Activated CD4-positive, alpha-beta T cell treated with anti-CD3 and anti-CD28 coated beads for 24 hours (primary cell): ENCODE measurements at places on chromosomes 11 and 22.

GRCh38 chr22:38758276-38758945, 2.6 kb upstream of the SUN2 start:
- peak; percentile 62 for DNase-seq

- no peak for DNase-seq
These were observed 6.4 kb downstream of the MUC5AC start for GRCh38 chr11:1163911-1164735.

DNA sequence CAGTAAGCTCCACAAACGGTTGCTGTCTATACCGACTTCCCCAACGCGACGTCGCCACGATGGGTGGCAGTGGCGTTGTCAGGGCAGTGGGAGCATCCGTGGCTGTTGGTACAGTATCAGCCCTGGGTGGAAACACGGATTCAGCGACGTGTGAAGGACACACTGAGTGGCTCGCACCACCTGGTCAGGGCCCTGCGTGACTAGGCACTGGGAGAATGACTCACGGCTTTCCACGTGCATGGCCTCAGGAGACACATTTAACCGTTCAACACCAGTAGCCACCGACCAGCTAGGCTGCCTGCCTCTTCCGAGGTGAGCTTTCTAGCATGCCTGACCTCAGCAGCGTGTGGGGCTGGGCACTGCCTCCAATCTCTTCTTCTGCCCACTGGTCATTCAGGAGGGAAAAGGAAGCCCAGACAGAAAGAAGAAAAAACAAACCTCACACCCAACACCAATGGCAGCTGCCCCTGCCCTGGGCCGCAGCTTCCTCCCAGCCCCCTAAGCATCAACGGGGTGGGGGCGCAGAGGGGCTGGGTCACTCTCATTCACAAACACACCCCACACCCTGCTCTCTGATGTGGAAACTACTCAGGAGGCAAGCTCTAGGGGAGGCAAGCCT, 59.0 kb downstream of the MYH9 start:
- no peak for DNase-seq

- no peak for DNase-seq
These were observed 35.6 kb upstream of the TP53I11 start for GRCh38 chr11:44986315-44986714.

GRCh38 chr11:46273511-46274205, 3.8 kb upstream of the CREB3L1 start:
- no peak for DNase-seq

DNA sequence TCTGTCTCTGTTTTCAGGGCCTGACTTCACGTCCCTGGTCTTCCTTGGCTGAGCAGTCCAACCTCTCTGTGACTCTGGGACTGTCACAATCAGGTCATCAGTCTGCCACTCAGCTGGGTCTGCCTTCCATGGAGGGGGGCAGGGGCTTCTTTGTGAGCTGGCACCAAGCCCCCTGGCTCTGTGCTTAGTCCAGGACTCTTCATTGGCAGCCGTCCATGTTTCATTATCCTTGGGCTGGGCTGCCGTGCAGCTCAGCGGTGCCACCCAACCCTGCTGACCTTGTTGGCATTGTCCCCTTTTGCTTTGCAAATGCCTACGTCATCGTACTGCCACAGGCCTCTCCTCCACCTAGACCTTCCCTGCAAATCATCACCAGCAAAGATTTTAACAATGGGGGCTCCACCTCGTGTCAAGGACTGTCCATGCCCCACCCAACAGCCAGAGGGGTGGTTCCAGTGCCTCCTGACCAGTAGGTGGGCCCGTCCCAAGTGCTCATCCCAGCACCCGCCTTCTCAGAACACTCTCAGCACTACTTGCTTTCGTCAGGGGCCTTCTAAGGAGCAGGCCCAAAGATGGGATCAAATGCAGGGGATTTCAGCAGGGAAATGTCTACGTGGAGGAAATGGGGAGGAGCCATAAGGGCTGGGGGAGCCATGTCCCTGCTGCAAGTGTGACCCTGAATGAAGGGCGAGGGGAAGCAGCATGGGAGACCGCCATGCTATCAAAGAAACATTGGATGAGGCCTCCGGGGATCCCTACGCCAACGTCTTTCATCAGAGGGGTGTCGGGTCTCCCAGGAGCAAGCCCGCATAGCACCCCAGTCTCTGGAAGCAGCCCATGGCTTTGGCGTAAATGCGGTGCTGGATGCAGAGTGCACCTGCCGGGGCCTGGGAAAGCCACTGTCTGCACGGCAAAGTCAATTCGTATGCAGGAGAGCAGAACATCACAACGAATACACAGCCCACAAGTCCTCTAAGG, 18.2 kb downstream of the KRTAP5-6 start:
- DNase-seq: no peak

DNA sequence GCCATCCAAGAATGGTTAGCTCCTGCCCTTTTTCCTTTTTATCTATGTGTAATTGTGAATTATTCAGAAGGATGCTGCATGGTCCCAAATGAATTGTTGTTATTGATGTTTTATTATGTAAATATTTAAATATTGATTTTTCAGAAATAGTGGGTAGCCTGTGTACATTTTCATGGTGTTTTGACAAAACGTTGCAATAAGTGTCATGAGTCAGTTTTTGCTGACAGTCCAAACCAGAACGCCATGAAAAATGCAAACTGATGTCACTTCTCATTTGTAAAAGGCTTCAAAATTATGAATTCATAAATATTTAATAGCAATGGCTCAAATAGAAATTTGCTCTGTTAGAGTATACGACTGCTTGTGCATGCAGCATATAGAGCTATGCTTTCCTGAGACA, 422.5 kb downstream of the CNTN5 start:
- DNase-seq: no peak

DNA sequence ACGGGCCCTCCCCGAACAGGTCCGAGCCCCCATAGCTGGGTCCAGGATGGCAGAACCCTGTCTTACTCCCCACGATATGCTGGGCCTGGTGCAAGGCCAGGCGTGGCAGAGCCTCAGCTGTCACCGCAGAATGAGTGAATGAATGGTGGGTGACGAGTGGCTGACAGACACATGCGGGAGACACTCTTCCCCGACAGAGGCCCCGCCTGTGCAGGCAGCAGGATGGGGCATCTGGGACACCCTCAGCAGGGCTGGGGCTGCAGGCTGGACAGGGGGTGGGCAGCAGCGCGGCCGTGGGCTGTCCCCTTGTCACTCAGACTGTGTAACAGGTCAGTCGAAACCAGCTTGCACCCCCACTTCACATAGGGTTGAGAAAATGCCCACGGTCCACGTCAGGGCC, 18.0 kb downstream of the WNT7B start:
- DNase-seq: no peak

DNA sequence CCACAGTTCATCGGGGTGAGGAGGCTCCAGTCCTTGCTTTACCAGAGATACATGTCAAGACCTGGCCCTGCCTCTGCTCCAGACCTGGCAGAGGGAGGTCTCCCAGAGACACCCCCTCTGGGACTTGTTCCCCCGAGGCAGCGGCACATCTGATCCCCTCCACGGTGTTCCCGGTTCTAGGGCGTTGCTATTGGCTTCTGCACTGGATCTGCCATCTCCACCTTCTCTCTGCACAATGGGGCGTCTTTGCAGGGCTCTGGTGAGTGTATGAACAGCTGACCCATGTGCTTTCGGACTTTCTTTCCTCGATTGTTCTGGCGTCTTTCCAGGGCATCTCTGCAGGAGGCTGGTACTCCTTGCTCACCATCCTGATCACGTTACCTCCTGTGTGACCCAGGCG, 930.4 kb downstream of the TBC1D22A start:
- no peak for DNase-seq

GRCh38 chr11:120180551-120181232, 30.1 kb upstream of the OAF start:
- DNase-seq: no peak

GRCh38 chr11:25483915-25484635, 847.9 kb upstream of the ANO3 start:
- DNase-seq: no peak

GRCh38 chr11:132123854-132124835, 753.7 kb downstream of the NTM start:
- no peak for DNase-seq

DNA sequence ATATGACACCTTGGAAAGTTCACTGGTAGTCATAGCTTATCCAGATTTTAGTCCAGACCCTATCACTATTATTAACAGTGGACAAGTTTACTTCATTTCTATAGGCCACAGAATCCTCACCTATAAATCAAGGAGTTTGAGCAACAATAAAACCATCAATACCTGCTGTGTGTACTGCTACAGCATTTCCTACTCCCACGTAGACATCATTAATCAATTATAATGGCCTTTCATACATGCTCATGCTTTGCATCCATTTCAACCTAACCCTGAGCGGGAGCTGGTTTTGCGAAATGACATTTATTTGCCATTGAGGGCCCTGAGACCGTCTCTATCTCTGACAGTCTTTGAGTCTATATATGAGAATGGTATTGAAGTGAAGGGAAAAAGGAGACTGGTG, 312.3 kb downstream of the FAT3 start:
- no peak for DNase-seq

DNA sequence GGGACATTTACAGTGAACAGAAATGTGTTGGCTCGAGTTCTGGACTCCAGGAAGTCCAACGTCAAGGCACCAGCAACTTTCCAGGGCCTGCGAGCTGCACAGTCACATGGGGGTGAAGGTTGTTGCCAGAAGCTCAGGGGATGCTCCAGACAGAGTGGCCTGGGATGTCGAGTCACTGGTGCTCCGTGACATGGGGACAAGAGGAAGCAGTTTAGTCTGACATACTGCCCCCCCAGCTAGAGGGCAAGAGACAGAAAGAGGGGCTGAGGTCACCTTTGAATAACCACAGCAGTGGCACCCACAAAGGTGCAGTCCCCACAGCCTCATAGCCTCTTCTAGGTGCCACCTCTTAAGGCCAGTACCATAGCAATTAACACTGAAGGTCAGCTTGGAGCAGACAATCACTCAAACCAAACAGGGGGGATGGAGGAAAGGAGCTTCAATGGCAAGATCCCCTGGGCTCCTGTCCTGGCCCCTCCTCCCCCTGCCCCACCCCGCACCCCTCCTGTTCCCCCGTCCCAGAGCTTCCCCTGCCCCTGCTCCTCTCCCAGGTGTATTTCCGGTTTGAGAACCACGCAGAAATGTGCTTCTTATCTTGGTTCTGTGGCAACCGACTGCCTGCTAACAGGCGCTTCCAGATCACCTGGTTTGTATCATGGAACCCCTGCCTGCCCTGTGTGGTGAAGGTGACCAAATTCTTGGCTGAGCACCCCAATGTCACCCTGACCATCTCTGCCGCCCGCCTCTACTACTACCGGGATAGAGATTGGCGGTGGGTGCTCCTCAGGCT, 3.8 kb downstream of the APOBEC3D start:
- DNase-seq: no peak

DNA sequence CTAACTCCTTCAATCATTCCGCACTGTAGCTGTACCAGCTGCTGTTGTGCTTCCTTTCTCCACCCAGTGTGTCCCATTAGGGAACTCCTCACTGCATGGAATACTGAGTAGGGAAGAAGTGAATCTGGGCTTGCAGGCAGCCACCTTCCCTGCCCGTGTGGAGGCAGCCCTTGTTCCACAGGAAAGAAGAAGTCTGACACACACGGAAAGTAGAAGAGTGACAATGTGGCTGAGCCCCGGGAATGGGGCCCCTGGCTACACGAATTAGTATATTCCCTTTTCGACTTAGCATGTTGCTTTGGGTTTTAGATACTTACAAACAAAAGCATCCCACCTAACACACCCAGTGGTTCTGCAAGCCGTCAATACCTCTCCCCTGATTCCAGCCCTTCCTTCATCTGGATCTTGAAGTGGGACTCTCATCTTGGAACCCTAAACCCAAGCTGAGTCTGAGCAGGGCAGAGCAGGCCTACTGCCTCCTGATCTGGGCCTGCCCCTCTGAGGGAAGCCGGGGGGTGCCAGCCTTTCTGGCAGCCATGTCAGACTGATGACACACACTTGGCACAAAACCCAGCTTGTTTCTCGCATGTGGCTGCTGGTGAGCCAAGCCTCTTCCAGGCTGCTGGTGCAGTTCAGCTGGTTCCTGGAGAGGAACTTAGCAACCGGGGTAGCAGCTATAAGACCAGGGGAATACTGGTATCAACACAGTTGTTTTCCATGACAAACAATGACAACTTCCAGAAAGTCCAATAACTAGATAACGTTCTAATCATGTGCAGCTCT, 71.6 kb downstream of the C11orf58 start:
- DNase-seq: no peak

DNA sequence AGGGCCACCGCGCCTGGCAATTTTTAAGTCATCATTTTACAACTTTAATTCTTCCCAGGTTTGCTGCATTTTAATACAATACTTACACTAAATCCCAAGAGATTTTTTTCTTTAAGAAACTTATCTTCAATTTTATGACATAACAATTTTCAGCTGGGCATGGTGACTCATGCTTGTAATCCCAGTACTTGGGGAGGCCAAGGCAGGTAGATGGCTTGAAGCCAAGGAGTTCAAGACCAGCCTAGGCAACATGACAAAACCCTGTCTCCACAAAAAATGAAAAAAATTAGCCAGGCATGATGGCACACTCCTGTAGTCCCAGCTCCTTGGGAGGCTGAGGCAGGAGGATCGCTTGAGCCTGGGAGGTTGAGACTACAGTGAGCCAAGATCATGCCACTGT, 38.8 kb downstream of the CLDN25 start:
- DNase-seq: no peak

- DNase-seq: no peak
These were observed 82.4 kb upstream of the CD44 start for GRCh38 chr11:35056391-35057093.

DNA sequence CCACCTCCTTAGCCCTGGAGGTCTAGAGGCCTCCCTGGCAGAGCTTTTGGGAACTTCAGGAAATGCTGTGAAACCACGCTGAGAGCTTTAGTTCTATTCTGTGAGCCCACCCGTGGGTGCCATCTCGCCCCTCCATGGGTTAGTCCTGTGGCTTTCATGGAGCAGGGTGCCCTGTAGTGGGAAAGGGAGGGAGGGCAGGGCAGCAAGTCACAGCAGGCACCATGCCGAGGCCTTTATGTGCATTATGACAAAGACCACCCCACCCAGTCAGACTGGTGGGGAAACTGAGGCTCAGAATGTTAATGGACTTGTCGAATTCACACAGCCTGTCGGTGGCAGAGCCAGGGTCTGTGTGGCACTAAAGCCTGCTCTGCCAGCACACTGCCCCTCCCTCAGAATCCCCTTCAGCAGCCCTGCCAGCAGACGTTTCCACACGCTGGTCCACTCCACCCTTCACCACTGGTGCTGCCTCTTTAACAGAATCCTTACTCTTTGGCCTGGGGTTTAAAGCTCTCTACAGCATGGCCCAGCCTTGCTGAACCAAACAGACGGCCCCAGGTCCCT, 13.4 kb downstream of the TMPRSS13 start:
- DNase-seq: no peak

- no peak for DNase-seq
These were observed 85.5 kb downstream of the ETS1 start for GRCh38 chr11:128501632-128502549.

- no peak for DNase-seq
These were observed 8.3 kb upstream of the KCNJ11 start for GRCh38 chr11:17396598-17397310.

GRCh38 chr22:36781656-36782627, 6.0 kb upstream of the IFT27 start:
- DNase-seq: peak; percentile 82

GRCh38 chr11:13480198-13480597, 15.6 kb downstream of the PTH start:
- DNase-seq: no peak

- DNase-seq: no peak
These were observed 51.9 kb upstream of the ALX4 start for GRCh38 chr11:44361813-44362212.
